ENCODE measurements at places on chromosomes 1 and 21.

GRCh38 chr1:20586953-20587660, 1.8 kb upstream of the CDA start:
- no peak for DNase-seq

- no peak for DNase-seq
Observed at GRCh38 chr1:8425150-8425780, 107.4 kb downstream of the SLC45A1 start.

GRCh38 chr1:85584264-85584781, 3.8 kb downstream of the CCN1 start:
- DNase-seq = no peak

DNA sequence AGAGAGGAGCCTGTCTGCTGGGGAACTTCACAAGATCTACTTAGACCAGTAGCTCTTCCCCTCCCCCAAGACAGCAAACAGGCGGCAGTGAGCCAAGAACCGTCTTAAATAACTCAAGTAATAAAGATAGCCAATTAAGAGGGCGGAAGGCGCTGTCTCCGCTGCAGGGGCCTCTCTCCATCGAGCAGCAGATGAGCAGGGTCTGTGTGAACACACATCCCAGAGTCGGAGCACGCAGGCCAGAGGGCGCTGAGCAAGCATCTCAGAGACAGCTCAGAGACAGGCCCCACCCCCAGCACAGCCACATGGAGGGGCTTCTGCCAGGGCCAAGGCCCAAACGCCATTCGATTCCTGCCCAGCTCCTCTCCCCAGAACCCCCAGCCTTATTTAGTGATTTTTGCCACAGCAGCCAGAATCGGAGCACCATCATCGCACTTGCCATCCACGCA, 11.1 kb downstream of the IFFO2 start:
- DNase-seq = no peak

DNA sequence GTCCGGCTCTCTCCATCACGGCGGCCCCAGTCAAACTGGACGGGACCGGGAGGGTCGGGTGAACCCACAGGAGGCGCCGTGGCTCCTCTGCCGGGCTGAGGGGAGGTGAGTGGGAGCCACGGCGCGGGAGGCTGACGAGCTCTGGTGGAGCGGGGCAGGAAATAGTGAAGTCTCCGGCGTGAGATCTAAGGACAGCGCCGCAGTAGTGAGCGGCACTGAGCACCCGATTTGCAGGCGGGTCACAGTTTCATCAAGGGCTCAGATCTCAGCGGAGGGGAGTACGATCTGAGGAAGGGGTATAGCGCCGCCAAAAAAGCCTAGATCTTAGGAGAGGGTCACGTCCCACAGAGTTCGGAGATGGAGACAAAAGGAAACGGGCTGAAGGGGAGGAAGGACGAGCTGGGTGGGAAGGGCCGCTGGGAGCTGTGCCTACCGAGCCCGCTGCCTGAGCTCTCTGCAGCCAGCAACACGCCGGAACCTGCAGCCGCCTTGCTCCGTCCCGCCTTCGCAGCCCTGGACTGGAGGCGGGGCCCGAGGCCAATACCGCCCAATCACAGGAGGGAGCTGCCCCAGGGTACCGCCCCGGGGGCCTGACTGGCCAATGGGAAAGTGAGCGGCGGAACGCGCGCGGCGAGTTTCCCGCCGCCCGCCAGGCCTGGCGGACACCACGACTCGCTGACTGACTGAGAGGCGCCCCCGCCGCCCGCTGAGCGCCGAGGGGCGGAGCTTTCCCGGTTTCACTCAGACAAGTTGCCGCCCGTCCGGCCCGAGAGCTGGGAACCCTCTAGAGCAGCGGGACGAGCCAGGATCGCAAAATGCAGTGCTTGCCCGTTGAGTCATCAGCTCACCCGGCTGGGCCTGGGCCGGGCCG, 1.9 kb downstream of the SFN start:
- peak; percentile 97 for DNase-seq

DNA sequence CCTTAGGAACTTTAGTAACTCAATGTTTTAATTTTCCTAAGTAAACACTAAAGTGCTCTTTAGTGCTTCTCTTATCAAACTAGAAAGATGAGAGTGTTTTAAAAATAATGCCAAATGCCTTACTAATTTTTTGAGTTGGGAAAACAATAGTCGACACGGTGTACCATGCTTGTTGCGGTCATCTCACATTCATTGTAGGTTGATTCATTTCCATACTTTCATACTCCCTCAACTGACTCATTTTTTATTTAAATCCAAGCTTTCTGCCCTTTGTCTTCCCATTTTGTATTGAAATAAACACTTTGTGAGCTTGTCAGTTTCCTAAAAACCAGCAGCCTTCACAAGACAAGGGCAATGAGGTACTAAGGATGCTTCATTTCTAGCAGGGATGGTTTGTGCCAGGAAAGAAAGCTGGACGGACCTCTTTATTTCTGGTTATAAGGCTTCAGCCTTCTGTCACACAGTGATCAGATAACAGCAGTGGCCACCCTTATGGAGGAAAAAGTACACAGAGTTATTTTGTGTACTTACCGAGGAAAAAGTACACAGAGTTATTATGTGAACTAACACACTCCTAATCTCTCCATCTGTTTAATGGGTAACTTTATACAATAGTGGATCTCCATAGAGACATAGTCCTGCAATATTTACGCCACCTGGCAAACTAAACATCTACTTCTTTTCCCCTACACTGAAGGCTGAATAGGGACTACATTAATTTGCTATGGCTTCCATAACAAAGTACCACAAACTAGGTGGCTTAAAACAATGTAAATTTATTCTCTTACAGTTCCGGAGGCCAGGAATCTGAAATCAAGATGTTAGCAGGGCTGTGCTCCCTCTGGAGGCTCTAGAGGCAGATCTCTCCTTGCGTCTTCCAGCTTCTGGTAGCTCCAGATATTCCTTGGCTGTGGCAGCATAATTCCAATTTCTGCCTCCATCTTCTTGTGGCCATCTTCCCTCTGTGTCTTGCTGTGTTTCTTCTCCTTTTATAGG, 13.0 kb upstream of the CCDC190 start:
- DNase-seq = no peak

DNA sequence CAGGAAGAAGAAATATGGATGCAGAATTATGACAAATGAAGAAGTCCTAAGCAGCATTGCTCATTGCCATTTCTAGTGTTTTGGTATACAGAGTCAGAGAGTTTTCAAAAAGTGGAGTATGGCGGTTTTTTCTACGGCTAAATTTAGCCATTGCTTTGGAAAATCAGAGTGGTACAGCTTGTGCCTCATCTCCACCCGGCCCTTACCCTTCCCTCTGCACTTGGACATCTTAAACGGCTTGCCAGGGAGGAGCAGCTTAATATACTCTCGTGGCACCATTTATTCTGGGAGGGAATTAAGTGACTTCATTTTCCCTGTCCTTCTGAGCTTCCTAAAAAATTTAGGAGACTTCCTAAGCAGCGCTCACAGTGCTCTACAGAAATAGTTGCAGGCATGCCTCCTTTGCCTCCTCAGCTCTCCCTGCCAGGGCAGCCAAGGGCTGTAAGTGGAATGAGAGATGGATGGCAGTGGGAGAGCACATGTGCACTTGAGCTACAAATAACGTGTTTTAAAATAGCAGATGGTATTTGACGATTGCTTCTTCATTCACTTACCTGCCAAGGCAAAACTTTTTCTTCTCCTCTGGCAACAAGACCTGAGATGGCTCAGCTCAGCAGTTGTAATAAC, 51.5 kb upstream of the VAMP3 start:
- no peak for DNase-seq

DNA sequence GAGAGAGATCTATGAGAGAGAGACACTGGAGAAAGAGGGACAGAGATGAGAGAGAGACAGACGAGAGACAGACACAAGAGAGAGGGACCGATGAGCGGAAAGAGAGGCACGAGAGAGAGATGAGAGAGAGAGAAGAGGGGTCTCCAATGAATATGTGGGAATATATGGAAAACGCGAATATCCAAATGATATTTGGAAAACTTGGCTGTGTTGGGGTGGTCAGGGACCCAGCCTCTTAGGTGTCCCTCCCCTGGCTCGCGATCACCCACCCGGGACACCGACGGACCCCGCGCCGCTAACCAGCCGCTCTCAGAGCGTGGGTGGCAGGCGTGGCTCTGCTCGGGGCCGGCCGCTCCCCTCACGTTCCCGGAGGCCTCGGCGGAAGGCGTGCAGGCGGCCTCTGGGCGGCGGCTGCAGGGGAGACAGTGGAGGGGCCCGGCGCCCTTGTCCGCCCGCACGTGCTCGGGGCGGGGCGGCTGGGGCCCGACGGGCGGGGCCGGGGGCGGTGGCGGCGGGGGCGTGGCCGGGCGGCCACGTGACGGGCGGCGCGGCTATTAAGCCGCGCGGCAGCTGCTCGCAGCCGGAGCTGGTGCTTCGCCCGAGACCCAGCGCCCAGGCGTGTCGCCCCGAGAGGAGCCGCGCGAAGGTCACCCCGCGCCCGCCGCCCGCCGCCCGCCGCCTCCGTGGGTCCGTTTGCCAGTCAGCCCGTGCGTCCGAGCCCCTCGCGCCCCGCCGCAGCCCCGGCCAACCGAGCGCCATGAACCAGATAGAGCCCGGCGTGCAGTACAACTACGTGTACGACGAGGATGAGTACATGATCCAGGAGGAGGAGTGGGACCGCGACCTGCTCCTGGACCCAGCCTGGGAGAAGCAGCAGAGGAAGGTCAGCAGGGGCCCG, at the start of gene ACTN2:
TSS of gene ACTN2 (plus strand) at position 583 of the 898 bp plus-strand sequence. CDS start at position 758, 175 bp downstream.
- peak; percentile 29 for DNase-seq

GRCh38 chr1:23403735-23404486, 20.6 kb downstream of the TCEA3 start:
- peak; percentile 92 for DNase-seq

DNA sequence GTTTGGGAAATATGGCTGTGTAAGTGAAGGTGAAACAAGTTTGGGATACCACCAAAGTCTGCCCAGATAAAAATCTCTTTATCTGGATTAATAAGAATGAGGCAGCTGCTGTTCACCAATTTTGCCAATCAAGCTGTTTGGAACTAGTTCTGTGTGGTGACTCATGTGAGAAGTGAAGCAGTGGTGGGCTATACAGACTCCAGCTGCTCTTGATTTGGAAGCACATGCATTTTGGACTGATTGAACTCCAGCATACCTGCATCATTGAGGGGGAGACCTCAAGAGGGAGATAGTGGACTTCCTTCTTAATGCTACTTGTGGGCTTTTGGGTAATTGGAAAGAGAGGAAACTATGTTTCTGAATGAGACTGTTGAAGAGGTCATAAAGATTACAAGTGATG, 99.2 kb upstream of the B3GALT2 start:
- DNase-seq = no peak

GRCh38 chr1:230169454-230170152, 102.6 kb downstream of the GALNT2 start:
- DNase-seq = no peak

DNA sequence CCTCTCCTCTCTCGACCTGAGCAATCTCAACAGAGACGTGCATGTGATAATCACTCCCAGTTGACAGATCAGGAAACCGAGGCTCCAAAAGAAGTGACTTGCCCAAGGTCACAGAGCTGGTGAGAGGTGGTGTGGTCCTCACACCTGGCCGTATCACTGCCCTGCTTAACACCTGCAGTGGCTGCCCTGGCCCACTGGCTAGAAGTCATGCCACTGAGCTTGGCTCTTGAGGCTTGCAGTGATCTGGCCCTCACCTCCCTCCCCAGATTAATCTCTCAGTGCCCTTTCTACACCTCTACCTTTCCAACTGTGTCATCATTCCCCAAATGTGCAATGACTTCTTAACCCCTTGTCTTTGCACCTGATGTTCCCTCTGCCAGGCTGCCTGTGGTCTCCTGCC, 38.8 kb downstream of the CDCP2 start:
- DNase-seq = no peak

DNA sequence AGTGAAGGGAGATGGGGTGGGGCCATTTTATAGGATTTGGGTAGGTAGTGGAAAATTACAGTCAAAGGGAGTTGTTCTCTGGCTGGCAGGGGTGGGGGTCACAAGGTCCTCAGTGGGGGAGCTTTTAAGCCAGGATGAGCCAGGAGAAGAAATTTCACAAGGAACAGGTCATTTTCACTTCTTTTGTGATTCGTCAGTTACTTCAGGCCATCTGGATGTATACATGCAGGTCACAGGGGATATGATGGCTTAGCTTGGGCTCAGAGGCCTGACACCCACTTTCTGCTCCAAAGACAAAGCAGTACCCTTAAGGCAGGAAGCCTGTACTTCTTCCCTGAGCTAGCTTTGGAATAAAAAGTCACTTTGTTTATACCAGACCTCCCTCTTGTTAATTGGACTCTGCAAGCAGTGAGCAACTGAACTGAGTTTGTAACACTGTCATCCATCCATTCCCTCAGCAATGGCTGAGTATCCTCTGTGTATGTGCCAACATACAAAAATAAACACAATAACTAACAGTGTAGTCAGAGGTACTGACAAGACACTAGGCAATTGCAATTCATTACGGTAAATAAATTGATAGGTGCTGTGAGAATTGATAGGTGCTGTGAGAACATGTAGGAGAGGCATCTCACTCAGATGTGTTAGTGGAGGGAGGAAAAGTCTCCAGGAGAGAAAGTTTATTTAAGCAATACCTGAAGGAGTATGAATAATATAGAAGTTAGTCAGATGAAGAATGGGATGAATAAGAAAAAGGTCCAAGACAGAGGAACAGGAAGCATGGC, 14.7 kb upstream of the RGS2 start:
- no peak for DNase-seq

DNA sequence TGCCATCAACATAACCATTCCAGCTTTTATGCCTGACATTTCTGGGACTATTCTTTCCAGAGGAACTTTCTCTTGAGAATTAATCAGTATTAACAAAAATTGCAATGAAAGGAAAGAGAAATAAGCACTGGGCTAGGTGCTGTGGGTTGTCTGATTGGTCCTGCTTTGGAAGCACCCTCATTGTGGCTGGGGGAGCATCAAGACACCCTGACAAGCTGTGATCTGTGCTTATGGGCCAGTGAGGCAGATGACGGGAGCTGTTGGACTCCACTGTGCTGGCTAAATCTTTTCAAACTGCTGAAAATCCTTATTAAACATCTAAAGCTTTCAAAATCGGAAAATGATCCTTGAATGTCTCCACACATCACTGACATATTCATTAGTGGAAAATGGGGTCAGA, 20.0 kb downstream of the UBASH3A start:
- no peak for DNase-seq

- DNase-seq = no peak
Observed at GRCh38 chr1:237578540-237578939, 312.2 kb downstream of the ZP4 start.

DNA sequence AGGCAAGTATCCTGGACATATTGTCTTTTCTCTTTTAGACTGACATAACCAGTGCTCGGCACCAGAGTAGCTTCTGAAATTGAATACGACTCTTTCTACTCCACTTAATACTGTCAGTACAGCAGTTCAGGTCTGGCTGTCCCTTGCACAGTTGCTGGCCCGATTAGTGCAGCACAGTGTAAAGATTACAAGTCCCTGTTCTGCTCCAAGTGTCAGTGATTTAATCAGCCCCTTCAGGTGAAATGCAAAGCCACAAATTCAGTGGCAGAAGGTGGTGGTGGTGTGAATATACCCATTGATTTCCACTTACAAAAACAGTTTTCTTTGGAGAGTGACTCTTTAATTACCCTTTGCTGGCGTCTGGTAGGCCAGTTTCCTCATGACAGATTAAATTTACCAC, 545.4 kb downstream of the ADGRL2 start:
- no peak for DNase-seq

GRCh38 chr1:51738681-51739080, 121.8 kb downstream of the OSBPL9 start:
- DNase-seq = no peak

- no peak for DNase-seq
Observed at GRCh38 chr1:206514813-206515387, 7.6 kb downstream of the RASSF5 start.
